H1 (cell line): ENCODE measurements at places on chromosomes 7 and 10.

DNA sequence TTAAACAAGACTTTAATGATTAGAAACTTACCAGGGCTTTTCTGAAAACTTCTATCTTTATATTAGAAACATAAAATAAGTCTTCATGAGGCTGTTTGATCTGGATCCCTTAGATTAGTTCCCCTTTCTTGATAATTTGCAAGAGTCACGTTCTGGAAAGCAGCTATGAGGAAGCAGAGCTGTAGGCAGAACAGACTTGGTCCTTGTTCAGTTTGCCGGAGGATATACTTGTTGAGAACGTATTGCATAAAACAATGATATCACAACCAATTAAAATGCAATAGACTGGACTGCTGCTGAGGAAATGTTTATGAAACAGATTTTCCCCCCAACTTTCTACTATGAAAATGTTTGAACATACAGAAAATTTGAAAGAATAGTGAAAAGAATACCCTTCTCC lies 2.8 kb downstream of the SAMD9L start:
- DNase-seq: no peak

- no peak for DNase-seq
These were observed 86.1 kb downstream of the VOPP1 start for GRCh38 chr7:55486192-55486590.

GRCh38 chr7:32108651-32109050 lies 38.4 kb upstream of the PDE1C start:
- DNase-seq: no peak

DNA sequence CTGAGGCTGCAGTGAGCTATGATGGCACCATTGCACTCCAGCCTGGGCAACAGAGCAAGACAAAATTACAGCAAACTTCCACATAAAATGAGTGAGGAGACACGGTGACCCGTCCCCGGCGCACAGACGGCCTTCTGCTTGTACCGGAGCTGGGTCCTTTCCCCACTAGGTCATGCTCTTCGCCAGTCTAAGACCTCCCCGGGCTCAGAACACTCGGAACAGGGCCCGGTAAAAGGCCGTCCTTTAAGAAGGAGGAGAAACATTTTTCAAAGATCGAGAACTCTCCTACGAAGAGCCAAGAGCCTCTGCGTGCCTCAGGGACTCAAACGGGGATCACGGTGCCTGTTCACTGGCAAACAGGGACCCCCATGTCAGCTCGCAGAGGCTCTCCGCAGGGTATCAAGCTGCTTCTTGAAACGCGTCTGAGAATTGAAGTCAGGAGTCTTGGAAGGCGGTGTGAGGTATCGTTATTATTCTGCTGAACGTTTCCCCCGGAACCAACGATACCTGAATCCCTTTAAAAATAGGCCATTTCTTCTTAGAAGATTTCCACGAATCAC lies 9.0 kb downstream of the CARD11 start:
- no peak for DNase-seq

- no peak for DNase-seq
These were observed 46.9 kb downstream of the SLIT1 start for GRCh38 chr10:97138846-97139245.

GRCh38 chr10:90224791-90225566 lies 523.6 kb downstream of the KIF20B start:
- no peak for DNase-seq

DNA sequence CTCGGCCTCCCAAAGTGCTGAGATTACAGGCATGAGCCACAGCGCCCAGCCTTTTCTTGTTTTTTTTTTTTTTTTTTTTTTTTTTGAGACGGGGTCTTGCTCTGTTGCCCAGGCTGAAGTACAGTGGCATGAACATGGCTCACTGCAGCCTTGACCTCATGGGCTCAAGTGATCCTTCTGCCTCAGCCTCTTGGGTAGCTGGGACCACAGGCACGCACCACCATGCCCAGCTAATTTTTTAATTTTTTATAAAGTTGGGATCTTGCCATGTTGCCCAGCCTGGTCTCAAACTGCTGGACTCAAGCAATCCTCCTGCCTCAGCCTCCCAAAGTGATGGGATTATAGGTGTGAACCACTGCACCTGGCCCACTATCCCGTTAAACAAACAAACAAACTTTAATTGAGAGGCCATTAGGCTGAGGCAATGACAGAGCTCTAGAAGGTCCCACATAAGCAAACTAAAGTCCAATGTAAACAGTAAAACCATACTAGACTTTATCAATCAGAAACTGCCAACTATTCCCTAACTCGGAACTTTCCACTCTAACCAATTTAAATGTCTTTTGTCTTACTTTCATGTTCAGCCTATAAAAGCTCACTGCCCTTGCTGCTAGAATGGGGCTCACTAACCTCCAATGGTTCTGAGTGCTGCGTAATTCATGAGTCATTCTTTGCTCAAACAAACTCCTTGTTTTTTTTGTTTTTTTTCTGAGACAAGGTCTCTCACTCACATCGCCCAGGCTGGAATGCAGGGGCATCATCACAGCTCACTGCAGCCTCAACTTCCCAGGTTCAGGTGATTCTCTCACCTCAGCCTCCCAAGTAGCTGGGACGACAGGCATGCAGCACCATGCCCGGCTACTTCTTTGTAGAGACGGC lies 1.9 kb downstream of the DHX32 start:
- DNase-seq: no peak

DNA sequence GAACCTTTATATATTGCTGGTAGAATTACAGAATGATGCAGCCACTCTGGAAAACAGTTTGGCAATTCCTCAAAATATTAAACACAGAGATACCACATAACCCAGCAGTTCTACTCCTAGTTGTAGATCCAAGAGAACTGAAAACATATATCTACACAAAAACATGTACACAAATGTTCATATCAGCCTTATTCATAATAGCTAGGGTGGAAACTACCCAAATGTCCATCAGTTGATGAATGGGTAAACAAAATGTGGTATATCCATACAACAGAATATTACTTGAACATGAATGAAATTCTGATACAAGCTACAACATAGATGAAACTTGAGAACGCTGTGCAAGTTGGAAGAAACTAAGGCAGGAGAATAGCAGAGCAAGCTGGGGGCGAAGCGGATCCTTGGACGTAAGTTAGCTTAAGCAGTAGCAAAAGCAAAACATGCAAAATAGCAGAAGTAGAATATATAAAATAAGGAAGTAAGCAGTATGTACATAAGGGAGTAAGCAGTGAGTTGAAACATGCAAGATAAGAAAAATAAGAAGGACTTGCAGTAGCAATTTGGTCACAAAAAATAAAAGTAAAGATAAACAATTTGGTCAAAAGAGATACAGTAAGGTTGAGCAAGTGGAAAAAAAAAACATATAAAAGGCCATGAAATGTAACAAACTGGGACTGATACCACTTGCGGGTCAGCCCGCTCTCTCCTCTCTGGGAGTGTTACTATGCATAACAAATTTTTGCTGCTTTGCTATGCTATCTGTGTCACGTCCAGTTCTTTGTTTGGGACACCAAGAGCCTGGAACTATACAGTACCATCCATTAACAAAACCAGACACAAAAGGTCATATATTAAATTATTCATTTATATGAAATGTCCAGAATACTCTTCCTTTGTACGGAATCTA lies 18.0 kb upstream of the HILPDA start:
- DNase-seq: no peak

GRCh38 chr10:72688208-72688651 lies 3.7 kb upstream of the MCU start:
- no peak for DNase-seq

- no peak for DNase-seq
These were observed 43.9 kb downstream of the FOXK1 start for GRCh38 chr7:4725850-4726450.

- no peak for DNase-seq
These were observed 306.9 kb downstream of the FRMD4A start for GRCh38 chr10:14023673-14024328.

DNA sequence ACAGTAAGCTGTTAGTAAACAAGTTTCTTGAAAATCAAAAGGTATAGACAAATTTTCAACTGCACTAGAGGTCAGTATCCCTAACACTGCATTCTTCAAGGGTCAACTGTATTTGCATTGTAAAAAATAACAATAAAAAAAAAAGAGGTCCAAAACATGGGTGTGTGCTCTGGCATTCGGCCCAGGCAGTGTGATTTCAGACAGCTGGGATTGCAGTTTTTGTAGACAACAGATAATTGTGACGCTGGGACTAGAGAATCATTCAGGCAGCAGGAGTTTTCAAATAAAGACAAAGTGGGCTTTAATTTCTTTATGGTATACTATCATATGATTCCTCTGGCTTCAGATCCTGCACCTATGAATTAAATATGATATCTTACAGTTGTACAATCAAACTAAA lies 543.2 kb upstream of the SEMA3D start:
- DNase-seq: no peak

- no peak for DNase-seq
These were observed 548.0 kb downstream of the CALN1 start for GRCh38 chr7:71864130-71864529.

- DNase-seq: no peak
These were observed 29.9 kb downstream of the SPDYE6 start for GRCh38 chr7:102326157-102326889.

DNA sequence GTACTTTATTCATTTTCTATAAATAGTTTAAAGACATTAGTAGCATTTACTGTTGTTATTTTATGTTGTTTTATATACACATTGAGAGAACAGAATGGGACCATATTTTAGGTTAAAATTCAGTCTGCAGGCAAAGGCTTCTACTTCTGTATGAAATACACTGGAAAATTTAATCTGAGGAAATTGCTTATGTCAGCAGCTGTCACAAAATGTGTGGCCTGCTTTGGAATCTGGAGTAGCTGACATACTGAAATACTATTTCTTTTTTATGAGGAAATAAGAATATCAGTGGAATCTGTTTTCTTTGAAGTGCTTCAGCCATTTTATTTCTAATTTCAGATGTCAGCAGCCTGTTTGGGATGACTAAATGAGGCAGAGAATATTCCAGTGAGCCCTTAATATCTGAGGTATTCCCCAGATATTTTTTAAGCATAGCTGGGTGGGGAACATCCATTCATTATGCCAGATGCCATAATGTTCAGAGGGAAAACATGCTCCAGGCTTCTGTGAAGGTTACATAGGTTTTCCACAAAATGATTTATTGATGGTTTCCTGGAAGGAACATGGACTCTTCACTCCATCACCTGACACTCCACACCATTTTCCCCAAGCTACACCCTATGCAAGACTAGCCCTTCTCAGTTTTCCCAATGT lies 267.1 kb downstream of the ARL4A start:
- DNase-seq: no peak

DNA sequence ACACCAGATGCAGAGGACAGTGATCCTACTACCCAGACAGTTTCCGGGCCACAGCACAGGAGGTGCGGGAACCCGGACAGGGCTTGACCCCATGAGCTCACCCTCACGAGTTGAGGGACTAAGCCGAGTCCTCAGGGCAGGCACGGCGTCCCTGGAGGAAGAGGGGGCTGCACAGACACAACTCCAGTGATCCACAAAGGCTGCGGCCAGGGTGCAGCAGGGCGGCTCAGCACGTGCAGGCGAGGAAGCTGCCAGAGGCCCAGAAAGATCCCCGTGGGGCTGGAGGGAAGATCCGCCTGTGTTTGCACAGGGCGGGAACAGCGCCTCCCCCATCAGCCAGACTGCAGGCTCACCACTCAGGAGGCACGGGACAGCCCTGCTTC lies 45.9 kb upstream of the TMEM72 start:
- no peak for DNase-seq

- no peak for DNase-seq
These were observed 178.8 kb downstream of the TPK1 start for GRCh38 chr7:144656965-144657517.

- no peak for DNase-seq
These were observed 115.6 kb downstream of the FANK1 start for GRCh38 chr10:126011995-126012394.

GRCh38 chr7:151704299-151704959 lies 172.5 kb downstream of the PRKAG2 start:
- no peak for DNase-seq

DNA sequence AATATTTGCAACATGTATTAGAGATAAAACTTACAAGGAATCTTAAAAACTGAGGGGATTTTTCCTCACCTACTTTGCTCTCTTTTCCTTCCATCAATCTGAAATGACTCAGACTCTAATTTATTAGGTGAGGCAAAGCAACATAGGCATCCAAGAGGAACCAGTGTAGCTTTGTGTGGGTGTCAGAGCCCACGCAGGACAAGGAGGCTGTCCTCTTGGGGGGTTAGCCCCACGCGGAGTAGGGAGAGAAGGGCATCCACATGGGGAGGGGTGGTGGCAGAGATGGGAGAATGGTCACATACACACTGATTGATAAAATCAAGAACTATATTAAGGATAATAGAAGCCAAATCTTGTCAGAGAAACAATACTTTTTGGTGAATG lies 33.8 kb upstream of the ARMS2 start:
- no peak for DNase-seq

DNA sequence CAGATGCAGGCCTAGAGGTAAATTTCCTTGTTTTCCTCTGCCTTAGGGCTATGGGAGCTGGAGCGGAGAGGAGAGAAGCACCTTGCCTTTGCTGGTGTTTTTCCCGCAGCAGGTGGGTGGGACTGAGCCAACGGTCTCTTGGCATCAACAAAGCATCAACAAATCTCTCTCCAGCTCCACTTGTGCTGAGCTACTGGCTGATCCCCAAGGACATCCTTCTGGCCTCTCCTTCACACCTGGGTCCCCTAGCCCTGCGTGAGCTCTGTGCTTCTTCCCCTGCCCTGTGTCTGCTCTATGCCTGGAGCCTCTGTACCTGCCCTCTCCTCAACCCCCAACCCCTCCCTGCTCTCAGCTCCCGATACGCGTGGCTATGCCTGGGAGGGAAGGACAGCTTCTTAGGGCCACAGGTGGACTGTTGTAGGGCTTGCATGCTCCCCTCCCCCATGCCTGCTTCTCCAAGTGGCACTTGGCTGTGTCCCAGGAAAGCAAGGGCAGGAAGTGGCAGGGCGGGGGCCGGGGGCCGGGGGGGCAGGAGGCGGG lies 3.2 kb upstream of the CLDN4 start:
- DNase-seq: peak; percentile 60

- DNase-seq: no peak
These were observed 1.3 kb upstream of the MUC12 start for GRCh38 chr7:100968031-100968430.
